COR-L47 (cell line): ENCODE measurements at places on chromosomes 3 and 15.
A peak's percentile ranks its signal among the peaks of the same experiment; 100 is the strongest.

GRCh38 chr3:195549931-195550519 lies 6.9 kb upstream of the PPP1R2 start:
- no peak for DNase-seq

GRCh38 chr3:197501879-197502620 lies 53.7 kb downstream of the BDH1 start:
- DNase-seq: no peak

DNA sequence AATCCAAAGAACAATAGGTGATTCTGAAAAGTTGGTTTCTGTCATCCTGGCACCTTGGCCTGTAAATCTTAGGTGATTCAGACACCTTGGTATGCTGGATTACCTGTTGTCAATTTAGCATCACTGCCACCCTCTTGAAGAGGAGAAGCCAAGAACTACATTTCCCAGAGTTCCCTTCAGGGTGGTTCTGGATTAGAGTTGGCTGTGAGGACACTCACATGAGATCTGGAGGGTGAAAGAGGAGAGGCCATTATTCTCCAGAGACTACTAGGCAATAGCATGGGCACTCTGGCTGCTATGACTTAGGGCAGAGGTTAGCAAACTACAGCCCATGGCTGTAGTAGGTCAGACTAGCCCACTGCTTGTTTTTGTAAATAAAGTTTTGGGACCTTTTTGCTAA lies 41.7 kb upstream of the CORO2B start:
- DNase-seq: no peak

DNA sequence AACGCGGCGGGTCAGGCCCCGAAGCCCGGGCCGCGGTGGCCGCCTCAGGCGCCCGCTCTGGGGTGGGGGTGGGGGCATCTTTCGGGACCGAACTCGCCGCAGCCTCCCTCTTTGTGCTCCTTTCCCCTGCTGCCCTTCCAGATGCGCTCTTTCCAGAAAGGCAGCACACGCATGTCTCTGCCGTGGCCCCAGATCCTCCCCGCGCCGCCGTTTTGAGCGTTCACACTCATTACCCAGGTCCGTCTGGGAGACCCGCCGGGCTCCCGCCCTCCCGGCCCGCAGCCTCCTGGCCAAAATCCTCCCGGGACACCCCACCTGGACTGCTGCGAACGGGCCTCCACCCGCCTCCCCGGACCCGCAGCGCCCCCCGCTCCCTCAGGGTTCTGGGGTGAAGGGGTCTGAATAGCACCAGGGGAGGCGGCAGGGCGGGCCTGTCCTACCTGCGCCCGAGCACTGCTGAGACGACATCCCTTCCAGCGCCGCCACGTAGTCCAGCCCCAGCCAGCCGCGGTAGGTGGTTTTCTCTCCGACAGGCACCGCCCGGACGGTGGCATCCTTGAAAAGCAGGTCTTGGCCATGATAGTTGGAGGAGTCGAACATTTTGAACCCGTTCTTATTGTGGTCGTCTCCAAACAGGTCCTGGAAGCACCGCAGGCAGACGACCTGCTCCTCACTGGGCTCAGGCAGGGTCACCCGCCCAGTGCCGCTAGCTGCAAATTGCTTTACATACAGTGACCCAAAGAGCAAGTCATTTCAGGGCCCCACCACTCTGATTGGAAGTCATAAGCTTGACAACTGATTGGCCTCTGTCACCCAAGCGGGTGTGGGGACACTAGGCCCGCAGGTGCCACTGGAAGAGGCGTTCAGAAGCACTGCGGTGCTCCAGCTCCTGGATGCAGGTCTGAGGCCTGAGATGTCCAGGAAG lies 25.9 kb downstream of the MELTF start:
- DNase-seq: peak; percentile 57

- DNase-seq: no peak
These were observed 2.8 kb downstream of the TBC1D23 start for GRCh38 chr3:100263583-100263982.

DNA sequence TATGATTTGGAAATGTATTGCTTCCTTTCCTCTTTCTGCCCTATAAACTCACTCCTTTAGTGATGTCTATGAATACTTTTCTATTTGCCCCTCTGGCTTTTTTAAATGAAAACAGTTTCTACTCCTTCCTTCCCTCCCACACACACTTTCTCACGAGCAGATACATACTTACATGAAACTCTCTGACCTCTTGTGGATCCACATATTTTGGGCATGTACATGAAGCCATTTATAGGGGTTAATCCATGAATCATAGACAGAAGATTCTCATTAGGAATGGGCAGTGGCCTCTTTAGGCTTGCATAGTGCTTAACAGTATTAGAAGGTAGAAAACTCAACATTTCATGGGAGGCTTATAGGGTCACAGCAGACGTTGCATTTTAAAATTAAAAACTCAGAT lies 24.8 kb downstream of the ANAPC13 start:
- no peak for DNase-seq

GRCh38 chr3:20225769-20226168 lies 39.8 kb upstream of the SGO1 start:
- peak; percentile 16 for DNase-seq

- no peak for DNase-seq
These were observed at the start of gene SLC6A11 for GRCh38 chr3:10816019-10816862. TSS of gene SLC6A11 (plus strand) at chr3:10816228. CDS start at chr3:10816266, 38 bp downstream.

- DNase-seq: no peak
These were observed 133.4 kb upstream of the ZBTB20 start for GRCh38 chr3:115280506-115280905.

- no peak for DNase-seq
These were observed 8.1 kb downstream of the NKTR start for GRCh38 chr3:42608581-42608980.
